ENCODE measurements at places on chromosomes 7 and 10. TPM values are rescaled to one million over a fixed set of nuclear protein-coding genes. Genes with fewer than 3 reads are reported as not detected.

GRCh38 chr10:11266426-11266825 lies 248.8 kb downstream of the CELF2 start:
- peaks cover 18% of the 10 kb centered on the region for H3K36me3 ChIP-seq
- DNase-seq = no peak
- H3K4me3 ChIP-seq = no peak overlapping the region
- no peaks in the 10 kb centered on the region for H3K4me1 ChIP-seq

DNA sequence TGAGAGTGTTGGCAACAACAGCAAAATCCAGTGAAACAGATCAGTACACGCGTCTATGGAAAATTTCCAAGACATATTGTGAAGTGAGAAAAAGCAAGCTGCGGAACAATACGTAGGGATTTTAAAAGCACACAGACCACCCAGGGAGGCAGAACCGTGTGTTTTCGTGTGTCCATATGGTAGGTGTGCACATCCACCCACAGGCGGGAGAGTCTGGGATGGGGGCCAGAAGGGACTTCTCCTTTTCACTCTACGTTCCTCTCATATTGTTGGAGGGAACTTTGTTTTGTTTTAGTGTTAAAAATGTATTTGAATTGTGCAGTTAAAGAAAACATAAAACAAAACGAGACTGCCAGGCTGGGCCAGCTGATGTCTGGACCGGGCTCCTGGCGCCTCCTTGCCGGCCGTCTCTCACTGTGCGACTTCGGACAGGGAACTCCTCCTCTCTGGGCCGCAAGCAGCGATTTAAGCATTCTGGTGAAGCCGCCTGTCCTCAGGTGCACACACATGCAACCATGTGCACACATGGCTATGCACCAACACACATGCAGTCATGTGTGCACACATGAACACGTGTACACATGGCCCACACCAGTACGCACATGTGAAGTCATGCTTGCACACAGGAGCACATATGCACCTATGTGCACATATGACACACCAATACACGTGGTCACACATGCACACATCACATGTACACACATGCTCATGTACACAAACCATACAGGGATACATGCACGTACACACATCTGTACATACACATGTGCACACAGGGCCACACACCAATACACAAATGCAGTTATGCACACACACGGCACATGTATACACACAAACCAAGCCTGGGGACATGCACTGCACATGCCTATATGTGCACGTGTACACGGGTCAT lies 141.1 kb downstream of the ELFN1 start:
- no peaks in the 10 kb centered on the region for H3K27me3 ChIP-seq
- peaks cover 5% of the 10 kb centered on the region for H3K4me1 ChIP-seq
- no peak for DNase-seq
- no peak overlapping the region for H3K4me3 ChIP-seq
- H3K36me3 ChIP-seq = peaks cover 9% of the 10 kb centered on the region
- H3K27ac ChIP-seq = no peak overlapping the region

DNA sequence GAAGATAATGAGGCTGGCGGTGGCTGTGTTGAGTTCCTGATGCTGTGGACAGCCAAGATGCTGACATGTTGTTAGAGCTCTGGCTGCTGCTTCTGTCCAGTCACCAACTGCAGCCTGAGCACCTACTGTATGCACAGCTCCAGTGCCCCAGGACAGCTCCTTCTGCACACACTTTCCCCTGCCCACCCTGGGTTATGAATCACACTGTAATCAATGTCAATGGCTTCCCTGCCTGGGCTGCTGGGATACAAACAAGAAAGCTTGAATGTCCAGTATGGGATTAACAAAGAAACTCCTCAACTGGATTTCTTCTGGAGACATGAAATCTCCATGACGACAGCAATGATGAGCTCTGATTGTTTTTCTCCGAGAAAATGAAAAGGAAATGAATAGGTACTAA lies 172.0 kb downstream of the GFRA1 start:
- DNase-seq = no peak
- no peak overlapping the region for H3K27ac ChIP-seq
- H3K4me1 ChIP-seq = no peaks in the 10 kb centered on the region
- no peak overlapping the region for H3K4me3 ChIP-seq
- H3K36me3 ChIP-seq = no peaks in the 10 kb centered on the region

DNA sequence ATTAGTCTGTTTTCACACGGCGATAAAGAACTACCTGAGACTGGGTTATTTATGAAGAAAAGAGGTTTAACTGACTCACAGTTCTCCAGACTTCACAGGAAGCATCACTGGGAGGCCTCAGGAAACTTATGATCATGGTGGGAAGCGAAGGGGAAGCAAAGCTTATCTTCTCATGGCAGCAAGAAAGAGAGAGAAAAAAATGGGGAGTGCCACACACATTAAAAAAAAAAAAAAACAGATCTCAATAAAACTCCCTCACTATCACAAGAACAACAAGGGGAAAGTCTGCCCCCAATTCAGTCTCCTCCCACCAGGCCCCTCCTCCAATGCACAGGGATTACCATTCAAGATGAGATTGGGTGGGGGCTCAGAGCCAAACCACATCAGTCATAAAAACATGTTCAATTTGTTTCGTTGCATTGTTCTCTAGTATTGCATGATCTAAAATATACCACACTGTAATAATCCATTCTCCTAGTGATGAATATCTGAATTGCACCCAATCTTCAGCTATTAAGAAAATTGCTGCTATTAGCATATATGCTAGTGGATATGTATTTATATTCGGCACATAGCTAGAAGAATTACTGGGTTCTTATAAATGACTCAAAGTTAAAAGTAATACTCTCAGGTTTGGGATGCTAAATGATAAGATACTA lies 328.9 kb upstream of the KCND2 start:
- no peak for DNase-seq
- H3K4me1 ChIP-seq = no peaks in the 10 kb centered on the region
- H3K27ac ChIP-seq = no peak overlapping the region
- H3K36me3 ChIP-seq = no peaks in the 10 kb centered on the region
- no peaks in the 10 kb centered on the region for H3K27me3 ChIP-seq

GRCh38 chr7:156003220-156004162 lies 191.2 kb upstream of the SHH start:
- no peaks in the 10 kb centered on the region for H3K4me1 ChIP-seq
- no peaks in the 10 kb centered on the region for H3K27me3 ChIP-seq
- no peak overlapping the region for H3K27ac ChIP-seq
- no peak overlapping the region for H3K4me3 ChIP-seq

- DNase-seq = no peak
- H3K4me1 ChIP-seq = peaks cover 23% of the 10 kb centered on the region
Measured at GRCh38 chr10:104296687-104297436, 27.9 kb downstream of the GSTO2 start.

- H3K27me3 ChIP-seq = no peaks in the 10 kb centered on the region
- H3K27ac ChIP-seq = no peak overlapping the region
- H3K36me3 ChIP-seq = no peaks in the 10 kb centered on the region
- peaks cover 4% of the 10 kb centered on the region for H3K4me1 ChIP-seq
Measured at GRCh38 chr10:48707472-48707871, 22.8 kb downstream of the WDFY4 start.

DNA sequence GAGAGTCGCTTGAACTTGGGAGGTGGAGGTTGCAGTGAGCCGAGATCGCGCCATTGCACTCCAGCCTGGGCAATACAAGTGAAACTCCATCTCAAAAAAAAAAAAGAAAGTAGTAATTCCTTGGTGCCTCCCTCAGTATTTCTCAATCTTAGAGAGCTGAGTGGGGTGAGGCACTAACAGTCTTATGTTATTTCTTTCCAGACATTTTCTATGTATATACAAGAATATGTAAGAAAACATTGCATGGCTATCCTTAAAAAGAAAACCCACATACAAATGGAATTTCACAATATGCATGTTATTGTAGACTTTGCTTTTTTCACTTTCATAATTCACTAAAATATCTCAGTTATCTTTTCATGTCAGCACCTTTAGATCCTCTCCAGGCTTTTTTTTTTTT lies 13.6 kb upstream of the SLF2 start:
- DNase-seq = no peak
- no peak overlapping the region for H3K27ac ChIP-seq
- no peaks in the 10 kb centered on the region for H3K4me1 ChIP-seq
- no peaks in the 10 kb centered on the region for H3K36me3 ChIP-seq

GRCh38 chr7:96189129-96189820 lies 132.6 kb downstream of the SLC25A13 start:
- no peak overlapping the region for H3K27ac ChIP-seq
- H3K4me1 ChIP-seq = no peaks in the 10 kb centered on the region
- H3K27me3 ChIP-seq = no peaks in the 10 kb centered on the region
- peaks cover 35% of the 10 kb centered on the region for H3K36me3 ChIP-seq
- no peak overlapping the region for H3K4me3 ChIP-seq
- DNase-seq = no peak

- peak; percentile 60 for DNase-seq
- H3K4me3 ChIP-seq = peak overlapping the region; percentile 94
- peak overlapping the region; percentile 98 for H3K27ac ChIP-seq
Measured at GRCh38 chr7:1533547-1534329, 3.2 kb downstream of the MAFK start.

DNA sequence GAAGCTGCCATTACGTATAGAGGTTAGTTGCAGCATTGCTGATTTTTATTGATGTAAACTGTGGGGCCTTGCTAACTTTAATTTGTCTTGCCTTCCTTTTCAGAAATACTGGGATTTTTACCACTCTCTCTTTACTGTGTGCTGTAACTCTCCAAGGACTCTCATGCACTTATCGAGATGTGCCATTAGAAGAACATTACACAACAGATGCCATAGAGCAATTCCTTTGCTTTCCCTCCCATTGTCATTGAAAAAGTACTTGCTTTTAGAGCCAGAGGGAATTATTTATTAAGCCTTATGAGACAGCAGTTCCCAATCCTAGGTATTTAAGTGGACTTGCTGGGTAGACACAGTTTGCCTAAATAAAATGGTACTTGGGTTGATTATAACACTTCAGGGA lies 51.7 kb downstream of the ASB4 start:
- no peak overlapping the region for H3K4me3 ChIP-seq
- H3K36me3 ChIP-seq = no peaks in the 10 kb centered on the region

- H3K4me3 ChIP-seq = no peak within 1 kb of the TSS
- peaks cover 4% of the 10 kb centered on the region for H3K4me1 ChIP-seq
- DNase-seq = no peak
Measured at GRCh38 chr10:73655990-73656298, at the start of gene SYNPO2L. SYNPO2L (minus strand) TSS chr10:73656029; CDS start chr10:73655922, 107 bp downstream.

The ZNF365 gene
- total RNA-seq = 2.0 TPM

The PNLIPRP1 gene
- total RNA-seq = not detected

The CPVL gene
- total RNA-seq = 15.7 TPM

The HOXA3 gene
- total RNA-seq = 11.4 TPM

The LIPN gene
- not detected for total RNA-seq

The BICC1 gene
- 3.8 TPM for total RNA-seq

The BMI1 gene
- 13.0 TPM for total RNA-seq

The OPN4 gene
- not detected for total RNA-seq

The ADRA2A gene
- 1.9 TPM for total RNA-seq

The TMEM140 gene
- 40.9 TPM for total RNA-seq

The CCDC172 gene
- total RNA-seq = not detected

Measured in upper lobe of left lung (tissue), 6 donors.